Sciatic nerve (tissue), 2 donors: ENCODE measurements at places on chromosomes 4 and X. TPM values are rescaled to one million over a fixed set of nuclear protein-coding genes. Genes with fewer than 3 reads are reported as not detected.
A peak's percentile ranks its signal among the peaks of the same experiment; 100 is the strongest.

The RIPPLY1 gene
- total RNA-seq: 0.40 TPM

The ZNF732 gene
- total RNA-seq: 0.53 TPM

The DGAT2L6 gene
- not detected for total RNA-seq

The SPANXA2 gene
- not detected for total RNA-seq

The MAGEA10 gene
- not detected for total RNA-seq

The SLC26A1 gene
- 0.45 TPM for total RNA-seq

The ITIH6 gene
- total RNA-seq: not detected

The TMEM131L gene
- total RNA-seq: 15.2 TPM

The TECRL gene
- total RNA-seq: not detected

The CCKAR gene
- not detected for total RNA-seq

The ZNF827 gene
- 13.3 TPM for total RNA-seq

The TBX22 gene
- total RNA-seq: not detected

DNA sequence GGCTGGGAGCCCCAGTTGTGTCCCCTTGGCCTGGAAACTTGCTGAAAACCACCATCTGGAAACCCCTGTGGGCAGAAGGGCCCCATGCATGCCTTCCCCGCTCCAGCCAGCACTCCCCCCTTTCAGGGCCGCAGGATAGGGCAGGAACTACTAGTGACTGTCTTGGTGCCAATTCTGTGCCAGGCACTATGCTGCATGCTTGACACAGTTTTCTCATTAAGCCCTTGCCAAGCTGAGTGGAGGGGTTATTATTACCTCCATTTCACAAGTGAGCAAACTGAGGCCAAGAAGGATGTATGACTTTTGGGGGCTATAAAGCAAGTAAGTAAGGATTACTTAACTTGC lies 73.6 kb upstream of the PJA1 start:
- DNase-seq: no peak

DNA sequence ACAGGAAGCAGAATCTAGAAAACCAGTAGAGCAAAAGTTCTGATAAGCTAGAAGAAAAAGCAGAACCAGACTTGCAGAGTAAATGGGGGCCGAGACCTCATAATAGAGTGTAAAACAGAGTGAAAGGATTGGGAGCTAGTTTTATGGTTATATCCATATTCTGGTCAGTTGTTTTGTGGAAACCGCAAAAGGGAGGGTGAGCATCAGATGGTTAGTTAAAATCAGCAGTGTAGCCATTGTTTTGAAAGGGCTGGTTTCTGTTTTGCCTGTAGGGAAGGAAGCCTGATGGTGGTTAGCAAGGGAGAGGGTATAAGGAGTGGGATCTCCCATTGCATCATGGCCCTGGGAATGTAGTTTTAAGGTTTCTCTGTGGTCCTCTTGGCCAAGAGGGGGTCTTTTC lies 17.2 kb upstream of the CCNI start:
- no peak for DNase-seq

GRCh38 chrX:150870029-150870428 lies 28.4 kb downstream of the CD99L2 start:
- DNase-seq: no peak

DNA sequence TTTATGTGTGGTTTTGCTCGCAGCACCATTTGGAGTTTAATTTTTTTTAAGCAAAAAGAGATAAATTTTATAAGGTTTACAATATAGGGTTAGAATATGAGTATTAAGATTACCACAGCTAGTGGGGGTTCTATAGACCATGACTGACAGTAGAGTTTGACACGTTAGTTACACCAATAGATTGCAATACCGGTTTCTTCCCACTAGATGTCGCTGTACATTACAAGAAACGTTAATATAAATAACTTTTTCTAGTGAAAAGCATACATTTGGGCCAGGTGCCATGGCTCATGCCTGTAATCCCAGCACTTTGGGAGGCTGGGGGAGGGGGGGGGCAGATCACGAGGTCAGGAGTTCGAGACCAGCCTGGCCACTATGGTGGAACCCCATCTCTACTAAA lies 433.6 kb downstream of the MAGEB5 start:
- no peak for DNase-seq

- no peak for DNase-seq
These were observed 562.2 kb downstream of the ZIC3 start for GRCh38 chrX:138128027-138128671.

DNA sequence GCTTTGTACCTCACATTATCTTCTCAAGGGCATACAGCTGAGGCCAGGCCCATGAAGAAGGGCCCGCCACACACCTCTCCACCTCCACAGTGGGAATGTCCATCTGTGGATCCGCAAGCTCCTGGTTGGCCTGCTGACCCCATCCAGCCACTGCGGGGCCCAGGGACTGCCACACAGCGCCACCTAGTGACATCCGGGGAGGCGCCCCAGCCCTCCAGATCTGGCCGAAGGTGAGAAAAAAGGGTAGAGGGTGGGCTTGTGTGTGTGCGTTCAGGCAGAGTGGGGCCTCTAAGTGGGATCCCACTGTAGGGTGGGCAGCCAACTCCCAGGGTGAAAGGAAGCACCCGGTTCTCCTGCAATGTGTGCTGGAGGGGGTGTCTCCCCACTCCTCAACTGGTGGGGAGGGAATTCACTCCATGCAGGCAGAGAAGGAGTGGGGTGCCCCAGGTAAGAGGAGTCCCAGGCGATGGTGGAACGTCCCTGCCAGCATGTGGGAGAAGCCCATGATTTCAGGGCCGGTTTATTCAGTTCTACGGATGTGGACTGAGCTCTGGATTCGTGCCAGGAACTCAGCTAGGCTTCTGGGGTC lies 117.3 kb downstream of the ENPP6 start:
- no peak for DNase-seq

GRCh38 chrX:106862972-106863688 lies 40.0 kb downstream of the RIPPLY1 start:
- DNase-seq: no peak

GRCh38 chrX:19883878-19884277 lies 3.5 kb downstream of the SH3KBP1 start:
- no peak for DNase-seq

- no peak for DNase-seq
These were observed 114.5 kb downstream of the SLC10A7 start for GRCh38 chr4:146407257-146407656.

DNA sequence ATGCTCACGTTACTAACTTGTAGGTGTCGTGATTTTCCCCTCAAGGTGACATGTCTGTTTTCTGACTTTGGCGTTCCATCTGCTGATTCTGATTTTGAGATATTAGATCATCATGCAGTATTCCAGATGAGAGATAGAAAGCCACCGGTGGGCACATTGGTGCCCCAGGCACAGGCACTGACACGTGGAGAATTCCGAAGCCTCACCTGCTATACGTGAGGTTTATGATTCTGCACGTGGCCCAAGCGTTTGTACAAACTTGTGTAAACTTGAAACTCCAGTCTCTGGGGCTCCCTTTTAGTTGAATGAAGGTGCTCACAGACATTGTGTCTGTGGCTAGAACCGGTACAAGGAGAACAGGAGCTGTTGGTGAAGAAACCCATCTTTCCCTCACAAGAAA lies 81.1 kb downstream of the TENM3 start:
- DNase-seq: no peak

DNA sequence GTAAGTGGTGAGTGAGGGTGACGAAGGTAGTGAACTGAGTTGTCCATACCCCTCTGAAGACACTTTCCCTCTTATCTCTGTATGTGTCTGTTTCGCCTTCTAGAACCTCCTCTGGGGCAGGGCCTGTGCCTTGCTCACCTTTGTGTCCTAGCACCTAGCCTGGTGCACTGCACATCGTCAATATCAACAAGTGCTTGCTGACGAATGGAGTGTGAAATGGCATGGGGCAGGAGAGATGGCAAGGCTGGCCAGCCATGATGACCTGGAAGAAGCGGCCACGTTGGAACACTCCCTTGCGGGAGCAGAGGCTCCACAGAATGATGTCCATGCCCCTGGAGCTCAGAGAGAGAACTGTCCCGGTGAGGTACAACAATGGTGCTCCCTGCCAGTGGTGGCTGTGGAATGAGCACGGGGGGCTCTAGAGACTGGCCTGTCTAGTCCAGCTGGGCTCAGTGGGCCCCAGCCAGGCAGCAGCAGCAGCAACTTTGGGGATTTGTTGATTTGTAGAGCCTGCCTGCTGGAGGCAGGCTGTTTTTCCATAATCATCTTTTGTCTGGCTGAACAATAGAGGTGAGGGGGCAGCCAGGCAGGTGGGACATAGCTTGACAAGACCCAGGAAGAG lies 112.2 kb upstream of the PJA1 start:
- no peak for DNase-seq

- DNase-seq: no peak
These were observed 11.4 kb downstream of the ASIC5 start for GRCh38 chr4:155854582-155855226.

- DNase-seq: no peak
These were observed 3.4 kb downstream of the TENM3 start for GRCh38 chr4:182246401-182247205.

- DNase-seq: no peak
These were observed 377.8 kb downstream of the PPP4R3C start for GRCh38 chrX:27085346-27085745.

- no peak for DNase-seq
These were observed 281.4 kb downstream of the LDB2 start for GRCh38 chr4:16617011-16617410.

GRCh38 chr4:165721815-165722214 lies 151.2 kb upstream of the TLL1 start:
- DNase-seq: no peak

DNA sequence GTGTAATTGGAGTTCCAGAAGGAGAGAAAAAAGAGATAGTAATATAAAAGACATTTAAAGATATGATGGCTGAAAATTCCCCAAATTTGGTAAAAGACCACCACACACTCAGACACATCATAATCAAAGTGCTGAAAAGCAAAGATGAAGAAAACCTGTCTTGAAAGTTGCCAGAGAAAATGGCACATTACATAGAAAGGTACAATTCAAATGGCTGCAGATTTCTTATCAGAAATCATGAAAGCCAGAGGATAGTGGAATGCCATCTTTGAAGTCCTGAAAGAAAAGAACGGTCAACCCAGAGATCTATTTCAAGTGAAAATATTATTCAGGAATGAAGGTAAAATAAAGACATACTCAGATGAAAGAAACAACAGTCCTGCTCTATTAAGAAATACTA lies 29.3 kb upstream of the PAGE4 start:
- DNase-seq: no peak

- no peak for DNase-seq
These were observed 910.3 kb upstream of the LCORL start for GRCh38 chr4:18931643-18932377.

DNA sequence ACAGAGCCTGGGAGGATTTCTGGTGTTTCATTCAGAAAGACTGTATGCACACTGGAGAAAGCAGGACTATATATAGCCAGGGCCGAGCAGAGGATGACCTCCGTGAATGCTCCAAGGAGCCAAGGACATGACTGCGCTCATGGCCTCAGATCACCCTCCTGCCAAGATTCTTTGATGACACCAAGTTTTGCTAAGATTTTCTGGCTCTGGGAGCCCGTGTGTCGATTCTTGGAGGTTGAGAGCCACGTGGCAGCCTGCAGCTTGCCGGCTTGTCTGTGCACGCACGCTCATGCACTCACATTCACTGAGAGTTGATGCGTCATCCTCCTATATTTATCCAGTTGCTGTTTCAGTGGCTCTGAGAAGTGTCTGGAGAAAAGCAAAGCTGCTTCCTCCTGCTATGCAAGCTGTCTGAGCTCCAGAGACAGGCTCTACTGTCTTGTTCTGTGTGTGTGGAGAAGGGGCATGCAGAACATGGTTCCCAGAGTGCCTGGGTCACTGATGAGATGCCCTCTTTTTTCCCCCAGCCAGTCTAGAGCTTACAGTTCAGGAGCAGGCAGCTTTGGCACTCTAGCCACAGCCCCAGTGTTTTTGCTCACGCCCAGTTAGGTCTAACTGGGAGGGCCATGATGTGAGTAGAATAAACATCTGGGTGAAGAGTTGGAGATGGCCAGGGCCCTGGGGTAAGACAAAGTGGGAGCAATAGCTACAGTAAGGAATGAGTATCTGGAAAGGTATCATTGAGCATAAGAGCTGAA lies 64.9 kb upstream of the SCOC start:
- DNase-seq: no peak

DNA sequence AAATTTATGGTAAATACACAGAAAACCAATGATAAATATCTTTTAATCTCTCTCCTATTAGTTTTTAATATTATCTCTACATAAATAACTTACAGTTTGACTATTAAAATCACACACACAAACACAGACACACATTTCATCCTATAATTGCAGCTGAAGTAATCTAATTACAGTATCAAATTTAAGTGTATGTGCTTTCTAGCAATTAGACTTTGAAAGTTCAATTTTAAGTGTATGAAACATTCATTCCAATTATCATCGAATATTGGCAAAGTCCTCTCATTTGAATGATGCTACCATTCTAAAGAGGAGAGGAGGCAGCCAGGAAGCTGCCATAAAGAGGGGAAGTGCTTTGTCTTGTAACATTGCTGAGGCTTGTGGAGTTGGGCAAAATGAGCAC lies 221.2 kb upstream of the PABPC4L start:
- no peak for DNase-seq

GRCh38 chrX:129781134-129781672 lies 1.5 kb downstream of the SASH3 start:
- DNase-seq: no peak

GRCh38 chr4:53100501-53101190 lies 238.5 kb downstream of the RASL11B start:
- DNase-seq: no peak

DNA sequence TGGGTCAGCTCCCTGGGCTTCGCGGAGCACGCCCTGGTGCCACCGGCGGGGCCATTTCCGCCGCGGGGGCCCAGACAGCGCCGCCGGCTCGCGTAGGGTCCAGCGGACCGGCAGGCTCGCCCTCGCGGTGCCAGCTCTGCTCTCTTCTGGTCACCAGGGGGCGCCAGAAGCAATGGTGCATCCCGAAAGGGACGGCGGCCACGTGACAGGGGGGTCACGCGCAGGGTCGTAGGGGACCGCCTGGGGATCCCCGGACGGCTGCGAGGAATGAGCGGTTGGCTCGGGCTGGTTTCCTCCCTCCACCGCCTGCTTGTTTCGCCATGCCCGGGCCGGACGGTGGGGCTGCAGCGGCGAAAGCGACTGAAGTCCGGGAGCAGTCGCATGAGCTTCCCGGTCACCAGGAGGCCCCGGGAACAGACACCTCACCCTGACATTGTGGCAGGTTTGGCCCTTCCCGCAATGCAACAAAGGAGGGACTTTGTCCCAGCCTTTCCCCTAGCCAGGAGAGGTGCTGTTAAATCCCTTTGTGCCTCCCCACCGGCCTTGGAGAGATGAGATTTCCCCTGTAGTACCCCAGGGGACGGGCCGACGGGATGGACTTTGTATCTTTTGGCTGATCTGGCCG lies 15.8 kb downstream of the ZCCHC12 start:
- DNase-seq: peak; percentile 92

- no peak for DNase-seq
These were observed 13.5 kb upstream of the GBA3 start for GRCh38 chr4:22678940-22679854.

DNA sequence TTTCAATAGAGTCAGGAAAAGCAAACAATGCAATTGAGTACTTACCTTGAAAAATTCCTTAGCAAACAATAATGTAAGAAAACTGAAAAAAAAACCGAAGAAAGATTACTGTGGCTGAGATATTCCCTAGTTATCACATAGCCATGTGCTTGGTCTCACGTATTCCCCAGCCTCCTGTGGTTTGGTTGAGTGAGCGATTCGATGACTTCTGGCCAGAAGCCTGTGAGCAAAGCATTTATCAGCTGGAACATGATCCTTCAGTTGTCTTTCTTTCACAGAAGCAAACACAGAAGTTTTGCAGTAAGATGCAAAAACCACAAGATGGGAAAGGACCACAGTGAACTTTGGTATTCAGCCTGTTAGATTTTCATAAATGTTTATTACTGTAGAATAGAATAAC lies 1754.3 kb upstream of the AGA start:
- DNase-seq: no peak
